ENCODE measurements at places on chromosomes 4 and X.

GRCh38 chr4:55658657-55659056 lies 22.6 kb upstream of the NMU start:
- DNase-seq, result no peak

DNA sequence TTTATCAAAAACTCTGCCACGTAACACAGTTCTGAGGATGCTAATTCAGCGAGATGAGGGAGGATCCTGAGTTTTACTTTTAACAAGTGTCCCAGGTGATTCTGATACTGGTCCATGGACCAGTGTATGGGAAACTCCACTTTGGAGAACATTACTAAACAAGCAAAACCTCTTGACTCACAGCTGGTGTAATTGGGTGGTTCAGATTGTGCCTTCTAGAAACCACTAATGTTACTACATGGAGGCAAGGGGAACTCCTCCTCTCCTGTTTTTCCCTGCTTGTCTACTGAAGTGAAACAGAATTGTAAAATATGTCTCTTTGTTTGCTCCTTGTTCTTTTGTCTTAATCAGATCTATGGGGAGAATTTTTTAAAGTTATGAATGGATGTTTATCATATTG lies 62.6 kb downstream of the FRAS1 start:
- no peak for DNase-seq

- no peak for DNase-seq
Measured at GRCh38 chrX:40773809-40774208, 38.5 kb upstream of the MED14 start.

- DNase-seq, result no peak
Measured at GRCh38 chr4:76449833-76450232, 14.8 kb downstream of the SHROOM3 start.

GRCh38 chr4:140633124-140633523 lies 64.4 kb upstream of the UCP1 start:
- no peak for DNase-seq

DNA sequence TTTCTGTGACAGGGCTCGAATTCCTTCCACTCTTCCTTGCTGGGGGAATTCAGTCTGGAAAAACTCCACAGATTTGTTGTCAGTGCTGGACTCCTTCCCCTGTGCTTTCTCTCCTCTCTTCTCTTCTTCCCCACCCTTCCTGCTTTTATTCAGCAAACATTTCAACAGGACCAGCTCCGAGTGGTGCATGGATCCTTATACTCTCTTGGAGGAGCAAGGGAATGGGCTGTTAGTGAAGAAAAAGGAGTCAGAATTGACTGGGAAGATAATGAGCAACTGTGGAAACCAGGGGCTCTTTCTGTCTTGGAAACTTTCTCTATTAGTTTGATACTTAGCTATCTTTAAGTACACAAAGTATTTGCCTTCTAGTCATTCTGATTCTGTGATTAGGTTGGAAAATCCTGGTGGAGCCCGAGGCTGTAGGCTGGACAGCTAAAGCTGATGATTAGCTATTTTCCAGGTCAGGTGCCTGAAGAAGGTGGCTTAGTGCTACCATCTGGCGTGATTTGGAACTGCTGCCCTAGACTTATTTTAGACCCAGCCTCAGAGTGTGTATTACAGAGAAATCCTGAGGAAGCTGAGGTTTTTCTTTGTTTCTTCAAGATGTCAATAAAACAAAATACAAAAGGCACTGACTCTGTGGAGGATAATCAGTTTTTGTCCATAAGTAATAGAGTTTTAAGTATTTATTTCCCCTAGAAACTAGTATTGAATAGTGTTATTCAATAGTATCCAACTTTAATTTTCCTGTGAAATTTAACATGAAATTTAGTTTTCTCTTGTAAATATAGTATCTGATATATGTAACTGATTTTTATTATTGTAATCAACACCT lies 38.4 kb downstream of the NAP1L5 start:
- peak; percentile 47 for DNase-seq

DNA sequence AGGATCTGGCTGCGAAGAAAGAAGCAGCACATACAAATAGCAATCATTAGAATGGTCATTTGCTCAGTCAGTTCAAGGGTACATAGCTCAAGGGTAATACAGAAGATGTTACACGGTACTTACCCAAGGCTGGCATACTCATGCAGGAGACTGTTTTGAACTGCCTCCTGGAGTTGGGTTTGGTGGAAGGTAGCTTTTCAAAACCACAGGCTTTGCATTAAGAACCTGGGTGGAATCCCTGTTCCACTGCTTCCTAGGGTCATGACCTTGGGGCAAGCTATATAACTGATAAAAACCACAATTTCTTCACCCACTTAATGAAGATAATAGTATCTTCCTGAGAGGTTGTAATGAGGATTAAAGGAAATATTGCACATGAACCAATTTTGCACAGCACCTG lies 36.5 kb downstream of the TBC1D9 start:
- no peak for DNase-seq

DNA sequence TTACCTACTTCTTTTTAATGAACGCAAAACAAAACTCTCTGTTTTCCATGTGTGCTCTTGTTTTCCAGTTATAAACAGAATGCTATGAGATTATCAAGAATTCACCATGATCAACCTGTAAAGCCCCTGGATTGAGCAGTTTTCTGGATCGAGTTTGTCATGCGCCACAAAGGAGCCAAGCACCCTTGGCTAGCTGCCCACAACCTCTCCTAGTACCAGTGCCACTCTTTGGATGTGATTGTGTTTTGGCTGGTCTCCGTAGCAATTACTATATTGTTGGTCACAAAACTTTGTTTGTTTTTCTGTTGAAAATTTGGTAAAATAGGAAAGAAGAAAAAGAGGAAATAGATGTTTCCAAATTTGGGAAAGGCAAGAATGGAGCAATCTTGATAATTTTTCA lies 51.1 kb downstream of the UGT2B7 start:
- no peak for DNase-seq

DNA sequence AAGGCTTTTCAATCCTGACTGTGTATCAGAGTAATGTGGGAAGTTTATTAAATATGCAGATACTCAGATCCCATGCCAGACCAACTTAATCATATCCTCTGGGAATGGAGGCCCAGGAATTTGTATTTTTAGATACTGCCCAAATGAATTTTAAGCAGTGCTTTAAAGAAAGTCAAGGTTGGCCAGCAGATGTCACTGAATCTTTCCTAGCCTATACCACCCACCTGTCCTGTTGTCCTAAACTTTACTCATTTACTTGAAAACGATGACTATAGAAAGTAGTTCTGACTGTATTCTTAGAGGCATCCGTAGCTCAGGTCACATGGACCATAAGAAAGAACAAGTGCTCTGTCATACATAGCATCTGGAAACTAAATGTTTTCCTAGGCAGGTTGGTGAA lies 79.9 kb downstream of the AMOT start:
- no peak for DNase-seq

- DNase-seq, result no peak
Measured at GRCh38 chrX:25124391-25124790, 108.6 kb upstream of the ARX start.

GRCh38 chrX:16188687-16189086 lies 21.4 kb downstream of the MAGEB17 start:
- no peak for DNase-seq

GRCh38 chr4:67106861-67107460 lies 438.3 kb downstream of the CENPC start:
- no peak for DNase-seq

DNA sequence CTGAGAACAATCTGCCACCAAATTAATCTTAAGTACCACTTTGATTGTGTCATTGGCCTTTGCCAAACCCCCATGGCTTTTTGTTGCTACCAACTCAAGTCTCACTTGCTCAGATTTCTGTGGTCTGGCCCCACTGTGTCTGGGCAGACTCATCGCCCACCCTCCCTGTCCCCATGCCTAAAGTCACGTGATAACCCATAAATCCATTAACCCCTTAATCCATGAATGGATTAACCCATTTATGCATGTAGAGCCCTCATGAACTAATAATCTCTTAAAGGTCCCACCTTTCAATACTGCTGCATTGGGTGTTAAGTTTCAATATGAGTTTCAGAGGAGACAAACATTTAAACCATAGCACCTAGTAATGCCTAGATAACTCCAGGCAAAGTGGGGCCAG lies 78.5 kb upstream of the BLTP1 start:
- no peak for DNase-seq

- no peak for DNase-seq
Measured at GRCh38 chr4:85734424-85734831, 259.5 kb downstream of the ARHGAP24 start.

DNA sequence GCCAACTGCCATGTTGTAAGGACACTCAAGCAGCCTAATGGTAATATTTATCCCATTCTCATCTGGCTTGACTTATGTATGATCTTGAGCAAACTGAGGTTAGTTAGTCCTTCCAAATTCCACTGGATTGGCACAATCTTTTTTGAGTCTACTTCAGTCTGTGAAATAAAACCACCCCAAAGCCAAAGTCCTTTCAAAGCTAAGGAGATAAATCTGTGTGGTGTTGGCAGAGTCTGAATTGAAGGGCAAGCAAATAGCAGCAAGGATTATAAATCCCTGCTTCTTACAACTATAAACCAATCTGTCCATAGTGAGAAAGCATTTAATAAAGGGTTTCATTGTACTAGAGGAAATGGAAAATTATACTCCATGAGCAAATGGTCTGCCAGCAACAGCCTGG lies 233.9 kb upstream of the GLRA2 start:
- DNase-seq, result no peak

GRCh38 chrX:130560544-130560943 lies 158.8 kb downstream of the RBMX2 start:
- no peak for DNase-seq

GRCh38 chrX:49191574-49192011 lies 5.4 kb upstream of the PRICKLE3 start:
- no peak for DNase-seq

GRCh38 chr4:88605736-88606135 lies 13.5 kb downstream of the HERC3 start:
- no peak for DNase-seq

GRCh38 chr4:128424527-128425497 lies 137.2 kb upstream of the PGRMC2 start:
- DNase-seq, result no peak

- DNase-seq, result no peak
Measured at GRCh38 chr4:162988530-162988929, 178.2 kb downstream of the NAF1 start.

DNA sequence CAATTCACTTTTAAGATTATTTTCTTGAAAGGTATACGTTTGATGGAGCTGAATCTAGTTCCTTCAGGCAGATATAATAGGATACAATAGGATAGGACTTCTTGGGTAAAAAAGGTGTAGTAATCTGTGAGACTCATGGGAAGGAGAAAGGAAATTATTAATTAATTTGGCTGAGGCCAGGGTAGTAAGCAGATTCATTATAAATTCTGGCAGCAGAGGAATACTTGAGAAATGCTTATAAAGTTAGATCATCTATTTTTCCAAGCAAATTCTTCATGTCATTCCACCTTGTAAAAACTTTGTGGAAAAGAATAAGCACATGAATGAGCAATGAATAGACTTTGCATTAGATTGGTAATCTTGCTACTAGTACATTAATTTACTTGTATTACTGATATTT lies 46.9 kb downstream of the GYPE start:
- no peak for DNase-seq

GRCh38 chrX:108123591-108124366 lies 32.2 kb downstream of the ATG4A start:
- DNase-seq, result no peak

DNA sequence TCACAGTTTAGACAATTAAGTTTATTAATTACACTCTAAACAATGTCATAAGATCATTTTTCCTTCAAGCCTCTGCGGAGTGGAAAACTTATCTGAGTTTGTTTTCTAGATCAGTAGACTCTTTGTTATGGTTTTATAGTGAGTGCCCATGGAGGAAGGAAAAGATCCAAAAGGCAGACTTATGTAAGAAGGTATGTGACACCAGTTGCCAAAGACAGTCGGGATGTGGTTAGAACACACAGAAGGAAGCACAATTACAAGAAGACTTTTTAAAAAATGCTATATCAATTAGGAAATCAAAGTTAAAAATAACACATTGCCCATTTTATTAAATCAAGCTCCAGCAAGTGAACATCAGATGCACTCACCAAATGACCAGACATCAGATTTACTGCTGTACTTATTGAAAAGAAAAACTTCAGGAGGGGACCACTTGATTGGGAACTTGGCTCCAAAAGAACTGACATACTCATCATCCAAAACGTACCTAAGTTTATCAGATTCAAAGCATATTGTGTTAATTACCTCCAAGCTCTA lies 57.1 kb downstream of the NIPAL1 start:
- DNase-seq, result no peak

GRCh38 chrX:53312946-53313727 lies 31.8 kb upstream of the IQSEC2 start:
- DNase-seq, result peak; percentile 64

- DNase-seq, result no peak
Measured at GRCh38 chr4:174604198-174604597, 81.9 kb upstream of the HPGD start.

- no peak for DNase-seq
Measured at GRCh38 chr4:147772459-147772969, 40.6 kb downstream of the ARHGAP10 start.

DNA sequence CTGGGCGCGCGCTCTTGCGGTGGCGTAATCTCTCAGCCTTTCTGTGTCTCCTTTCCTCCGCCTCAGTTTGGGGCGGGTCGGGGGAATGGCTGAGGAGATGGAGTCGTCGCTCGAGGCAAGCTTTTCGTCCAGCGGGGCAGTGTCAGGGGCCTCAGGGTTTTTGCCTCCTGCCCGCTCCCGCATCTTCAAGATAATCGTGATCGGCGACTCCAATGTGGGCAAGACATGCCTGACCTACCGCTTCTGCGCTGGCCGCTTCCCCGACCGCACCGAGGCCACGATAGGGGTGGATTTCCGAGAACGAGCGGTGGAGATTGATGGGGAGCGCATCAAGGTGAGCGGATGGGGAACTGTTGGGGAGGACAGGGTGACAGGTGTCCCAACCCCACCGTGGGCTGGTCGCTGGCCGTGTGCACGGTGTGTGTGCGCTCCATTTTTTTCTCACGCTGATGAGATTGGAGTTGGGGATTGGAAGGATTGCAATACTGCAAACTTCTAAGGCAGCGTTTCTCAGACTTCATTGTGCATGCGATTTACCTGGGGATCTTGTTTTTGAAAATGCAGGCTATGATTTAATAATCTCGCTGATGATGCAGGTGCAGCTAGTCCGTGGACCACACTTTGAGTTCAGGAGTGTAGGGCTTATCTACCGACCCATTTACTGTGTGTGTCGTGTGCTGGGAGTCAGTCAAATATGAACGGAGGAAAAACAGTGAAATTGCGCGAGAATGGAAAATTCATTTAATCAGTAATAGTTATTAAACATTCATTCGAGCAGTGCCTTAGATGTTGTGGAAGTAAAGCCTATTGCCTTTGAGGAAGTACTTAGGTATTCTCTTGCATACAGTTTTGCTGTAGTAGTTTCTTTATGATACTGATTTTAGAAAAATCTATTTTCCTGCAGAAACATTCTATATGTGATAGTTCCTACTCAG lies at the start of gene RAB33B:
RAB33B (plus strand) TSS at position 11 of the 935 bp plus-strand sequence; CDS start at position 86, 75 bp downstream.
- no peak for DNase-seq

DNA sequence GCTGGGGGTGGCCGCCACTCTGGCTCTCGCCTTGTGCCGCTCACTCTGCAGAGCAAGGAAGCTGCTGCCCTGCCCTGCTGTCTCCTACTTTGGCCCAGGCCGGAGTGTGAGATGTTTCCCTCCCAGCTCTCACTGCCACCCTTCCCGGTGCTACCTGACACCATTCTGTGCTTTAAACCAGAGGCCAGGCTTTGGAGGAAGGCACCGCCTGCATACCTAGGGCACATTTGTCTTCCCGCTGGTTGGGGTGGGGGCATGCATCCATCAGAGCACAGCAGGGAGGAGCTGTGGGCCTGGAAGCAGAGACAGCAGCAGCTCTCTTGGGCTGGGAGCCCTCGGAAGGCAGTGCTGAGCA lies 96.9 kb upstream of the PSAPL1 start:
- no peak for DNase-seq
